ENCODE measurements at places on chromosomes 1 and 21.
A peak's percentile ranks its signal among the peaks of the same experiment; 100 is the strongest.

GRCh38 chr1:219847215-219847855 is 81.0 kb downstream of the SLC30A10 start:
- no peak for DNase-seq

DNA sequence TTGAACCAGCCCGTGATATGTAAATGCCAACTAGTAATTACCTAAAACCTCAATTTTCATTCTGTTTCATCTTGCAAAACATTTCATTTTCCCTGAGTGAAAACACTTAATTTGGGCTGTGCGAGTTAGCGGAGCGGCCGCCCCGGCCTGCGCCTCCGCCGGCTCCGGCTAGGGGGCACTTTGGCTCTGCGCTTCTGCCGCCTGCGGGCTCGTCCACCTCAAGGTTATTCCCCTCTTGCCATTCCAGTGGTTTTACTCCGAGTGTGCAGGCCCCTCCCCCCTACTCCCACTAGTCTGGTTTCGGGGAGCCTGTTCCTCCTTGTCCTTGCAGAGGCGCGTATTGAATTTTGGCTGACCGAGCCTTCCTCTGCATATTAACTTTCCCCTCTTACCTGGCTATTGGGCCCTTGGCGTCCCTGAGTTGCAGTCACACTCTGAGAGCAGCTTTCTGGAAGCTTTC is 55.6 kb downstream of the PEX14 start:
- peak; percentile 86 for DNase-seq

DNA sequence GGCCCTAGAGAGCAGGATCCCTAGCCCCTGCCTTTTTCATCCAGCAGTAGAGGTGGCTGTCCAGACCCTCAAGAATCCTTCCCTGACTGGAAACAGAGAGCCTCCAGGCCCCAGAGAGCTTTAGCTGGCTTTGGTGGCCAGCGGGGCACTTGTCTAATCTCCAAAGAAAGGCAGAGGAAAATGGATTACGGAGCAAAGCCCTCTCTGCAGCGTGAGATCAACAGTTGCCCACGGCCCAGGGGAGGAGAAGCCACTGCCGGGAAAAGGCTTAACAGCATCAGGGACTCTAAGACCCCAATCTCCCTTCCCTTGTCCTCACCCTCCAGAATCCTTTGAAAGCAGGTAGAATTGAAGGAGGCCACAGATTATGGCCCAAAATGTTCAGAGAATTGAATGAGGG is 35.8 kb upstream of the GRIK3 start:
- no peak for DNase-seq

DNA sequence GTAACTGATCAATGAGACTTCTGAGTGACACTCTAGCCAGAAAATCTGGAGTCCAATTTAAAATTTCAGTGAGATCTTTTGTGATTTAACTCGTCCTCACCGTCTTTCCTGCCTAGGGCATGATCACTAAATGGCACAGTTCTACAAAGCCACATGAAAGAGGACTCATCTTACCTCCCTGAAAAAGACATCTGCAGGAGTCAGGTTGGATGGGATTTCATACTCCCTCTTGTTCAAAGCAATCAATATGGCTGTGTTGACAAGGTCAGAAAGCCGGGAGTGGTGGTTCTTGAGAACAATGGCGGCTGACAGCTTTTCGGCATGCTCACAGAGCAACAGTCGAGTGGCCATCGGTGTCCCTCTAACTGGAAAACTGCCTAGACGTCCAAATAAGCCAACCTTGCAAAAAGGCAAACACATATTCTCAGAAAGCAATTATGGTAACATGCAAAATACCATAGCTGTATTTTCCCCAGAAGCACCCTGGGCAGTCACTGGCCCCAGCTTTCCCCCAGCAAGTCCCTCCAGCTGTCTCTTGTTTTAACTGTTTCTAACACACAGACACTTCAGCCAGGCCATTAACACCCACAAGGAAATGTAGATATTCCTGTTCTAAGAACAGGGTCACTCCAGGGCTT is 36.6 kb upstream of the ACTA1 start:
- no peak for DNase-seq

DNA sequence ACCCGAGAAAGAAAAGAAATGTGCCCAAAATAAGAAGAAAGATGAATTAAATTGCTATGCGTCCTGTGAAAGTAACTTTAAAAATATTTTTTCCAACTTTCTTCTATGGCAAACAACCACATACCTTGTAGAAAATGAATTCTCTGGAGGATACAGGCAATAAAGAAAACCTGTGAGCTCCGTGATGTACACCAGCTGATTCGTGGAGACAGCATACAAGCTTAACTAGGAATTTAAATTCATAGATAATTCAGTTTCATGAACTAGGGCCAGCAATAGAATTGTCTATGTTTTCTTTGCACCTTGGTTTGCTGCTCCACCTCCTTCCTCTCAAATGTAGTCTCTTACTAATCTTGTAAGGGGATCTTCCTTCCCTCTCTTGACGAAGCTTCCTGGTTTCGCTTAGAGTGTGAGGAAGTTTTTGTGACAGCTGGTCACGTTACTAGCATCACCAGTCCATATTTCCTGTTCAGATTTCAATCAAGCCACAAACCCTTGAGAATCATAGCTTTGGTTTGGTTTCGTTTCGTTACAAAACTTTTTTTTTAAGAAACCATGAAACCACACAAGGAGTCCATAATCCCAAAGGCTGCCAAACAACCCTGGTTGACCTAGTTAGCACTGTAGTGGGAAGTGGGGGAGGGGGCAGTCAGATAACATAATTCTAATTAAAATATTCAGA is 35.8 kb downstream of the GREM2 start:
- peak; percentile 17 for DNase-seq

DNA sequence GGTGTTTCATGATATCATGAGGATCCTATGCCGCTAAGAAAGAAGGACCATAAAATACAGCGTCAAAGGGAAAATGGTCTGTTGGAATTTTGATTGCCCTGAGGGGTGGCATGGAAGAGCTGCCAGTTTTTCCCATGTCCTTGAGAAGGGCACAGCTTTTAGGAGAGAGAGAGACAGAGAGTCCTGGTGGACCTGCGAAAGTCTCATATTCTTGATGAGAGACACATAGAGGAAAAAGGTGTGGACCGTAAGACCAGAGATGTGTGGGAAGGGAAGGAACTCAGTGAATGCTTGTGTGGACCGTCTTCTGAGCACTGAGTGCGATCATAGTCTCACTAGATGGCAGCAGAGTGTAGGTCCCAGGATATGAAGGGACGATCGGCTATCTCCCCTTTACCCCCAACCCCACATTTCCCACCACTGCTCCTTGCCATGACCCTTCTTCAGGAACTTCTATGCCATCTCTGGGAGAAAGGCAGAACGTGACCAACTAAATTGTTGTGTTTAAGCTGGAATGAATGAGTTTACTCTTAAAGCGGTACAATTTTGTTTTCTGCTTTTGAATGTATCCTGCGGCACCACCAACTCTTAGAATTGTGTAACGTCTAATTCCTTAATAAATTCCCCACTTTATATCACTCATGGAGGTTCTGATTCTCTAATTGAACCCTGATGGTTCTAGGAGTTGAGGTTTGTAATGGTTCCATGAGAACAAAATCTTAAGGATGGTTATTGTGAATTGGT is 117.7 kb downstream of the CTH start:
- no peak for DNase-seq

GRCh38 chr1:153598309-153599172 is 14.4 kb downstream of the S100A16 start:
- no peak for DNase-seq

DNA sequence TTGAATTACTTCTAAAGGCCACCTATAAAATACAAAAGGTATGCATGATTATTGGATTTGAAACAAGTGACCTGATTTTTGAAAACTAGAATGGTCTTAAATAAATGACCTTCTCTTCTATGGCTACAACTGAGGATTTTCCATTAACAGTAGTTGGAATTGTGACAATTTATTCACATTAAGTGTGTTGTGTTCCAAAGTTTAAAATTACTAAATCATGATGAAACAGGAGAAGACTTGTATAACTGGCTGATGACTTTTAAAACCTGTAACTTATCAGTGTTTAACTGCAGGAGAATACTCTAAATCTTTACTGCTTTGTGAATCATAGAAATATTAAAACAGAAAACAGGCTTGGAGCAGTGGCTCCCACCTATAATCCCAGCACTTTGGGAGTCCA is 4.6 kb downstream of the KCNT2 start:
- no peak for DNase-seq

GRCh38 chr1:193590102-193590501 is 403.7 kb upstream of the B3GALT2 start:
- no peak for DNase-seq

- DNase-seq = no peak
Observed at GRCh38 chr21:26210614-26211013, 40.0 kb upstream of the APP start.

- no peak for DNase-seq
Observed at GRCh38 chr1:205356440-205357139, at the start of gene KLHDC8A. TSS of gene KLHDC8A (minus strand) at chr1:205356922. CDS start at chr1:205343604, 13,318 bp downstream.

DNA sequence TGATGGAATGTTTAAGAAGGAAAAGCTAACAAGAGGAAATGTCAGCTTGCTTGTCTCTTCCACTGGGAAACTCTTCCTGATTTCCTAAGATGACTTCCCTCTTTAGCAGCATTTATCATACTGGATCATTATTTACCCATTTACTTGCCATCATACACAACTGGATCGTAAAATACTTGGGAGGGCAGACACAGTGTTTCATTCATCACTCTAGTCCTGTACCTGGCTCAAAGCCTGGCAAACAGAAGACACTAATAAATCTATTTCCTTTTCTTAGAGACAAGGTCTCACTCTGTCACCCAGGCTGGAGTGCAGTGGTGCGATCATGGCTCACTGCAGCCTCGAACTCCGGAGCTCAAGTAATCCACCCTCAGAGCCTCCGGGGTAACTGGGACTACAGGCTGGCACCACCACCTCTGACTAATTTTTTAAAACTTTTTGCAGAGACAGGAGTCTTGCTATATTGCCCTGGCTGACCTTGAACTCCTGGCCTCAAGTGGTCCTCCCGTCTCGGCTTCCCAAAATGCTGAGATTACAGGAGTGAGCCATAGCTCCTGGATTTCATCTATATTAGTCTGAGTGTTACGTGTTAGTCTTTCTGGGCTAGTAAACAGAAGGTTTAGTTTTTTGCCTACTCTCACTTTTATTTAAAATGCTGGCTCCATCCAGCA is 574.6 kb downstream of the SMYD3 start:
- no peak for DNase-seq

GRCh38 chr21:44337941-44338895 is 972 bp downstream of the CFAP410 start:
- peak; percentile 73 for DNase-seq

GRCh38 chr1:107647012-107647411 is 318.0 kb downstream of the VAV3 start:
- no peak for DNase-seq

DNA sequence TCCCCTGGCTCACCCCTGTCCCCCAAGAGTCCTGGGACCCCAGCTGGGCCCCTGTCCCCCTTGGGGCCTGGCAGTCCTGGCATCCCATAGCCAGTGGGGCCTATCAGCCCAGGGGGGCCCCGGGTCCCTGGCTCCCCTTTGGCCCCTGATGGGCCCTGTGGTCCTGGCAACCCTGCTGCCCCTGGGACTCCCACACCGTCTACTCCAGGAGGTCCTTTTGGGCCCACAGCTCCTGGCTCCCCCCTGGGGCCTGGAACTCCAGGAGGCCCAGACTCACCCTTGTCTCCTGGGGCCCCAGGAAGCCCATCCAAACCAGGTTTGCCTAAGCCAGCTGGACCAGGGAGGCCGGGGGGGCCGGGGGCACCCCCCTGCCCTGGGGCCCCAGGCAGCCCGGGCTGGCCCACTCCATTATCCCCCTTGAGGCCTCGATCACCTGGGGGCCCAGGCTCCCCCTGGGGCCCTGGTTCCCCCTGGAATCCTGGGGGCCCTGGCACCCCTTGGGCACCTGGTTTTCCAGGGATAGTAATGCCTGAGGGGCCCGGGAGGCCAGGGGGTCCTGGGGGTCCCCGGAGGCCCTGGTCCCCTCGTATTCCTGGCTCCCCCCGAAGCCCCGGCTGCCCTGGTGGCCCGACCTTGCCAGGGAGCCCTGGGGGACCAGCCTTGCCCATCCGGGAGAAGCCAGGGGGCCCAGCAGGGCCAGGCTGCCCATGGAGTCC is 10.1 kb downstream of the ADPRS start:
- DNase-seq = no peak

DNA sequence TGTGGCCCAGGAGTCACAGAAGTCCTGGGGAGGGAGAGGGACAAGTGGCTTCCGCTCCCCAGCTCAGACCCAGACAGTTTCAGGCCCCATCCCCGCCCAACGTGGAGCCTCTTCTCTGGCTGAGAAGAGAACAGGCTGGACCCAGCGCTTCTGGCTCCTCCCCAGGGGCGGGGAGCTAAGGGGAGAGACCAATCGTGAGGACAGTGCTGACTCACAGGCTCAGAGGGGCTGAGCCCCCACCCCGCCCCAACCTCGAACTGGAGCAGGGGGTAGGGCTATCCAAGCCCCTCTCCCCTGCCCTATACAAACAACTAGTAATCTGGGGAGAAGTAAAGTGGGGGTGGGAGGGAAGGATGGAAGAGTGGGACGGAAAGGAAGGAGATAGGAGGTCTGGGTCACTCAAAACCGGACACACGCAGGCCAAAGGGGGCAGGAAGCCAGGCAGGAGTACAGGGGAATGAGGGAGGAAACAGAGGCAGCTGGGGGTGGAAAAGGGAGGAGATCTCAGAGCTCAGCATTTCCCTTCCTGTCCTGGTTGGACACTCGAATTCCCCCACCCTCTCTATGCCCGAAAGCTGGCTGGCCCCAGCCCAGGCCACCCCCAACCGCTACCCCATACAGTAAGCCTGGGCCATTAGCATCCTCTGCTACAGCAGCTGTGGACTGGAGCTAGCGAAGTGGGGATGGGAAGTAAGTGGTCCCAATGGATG is at the start of gene SHC1:
TSS of gene SHC1 (minus strand) at position 117 of the 710 bp plus-strand sequence. CDS start 221 bp downstream, outside the sequence.
- peak; percentile 93 for DNase-seq

GRCh38 chr1:87763483-87763882 is 434.8 kb downstream of the LMO4 start:
- no peak for DNase-seq

DNA sequence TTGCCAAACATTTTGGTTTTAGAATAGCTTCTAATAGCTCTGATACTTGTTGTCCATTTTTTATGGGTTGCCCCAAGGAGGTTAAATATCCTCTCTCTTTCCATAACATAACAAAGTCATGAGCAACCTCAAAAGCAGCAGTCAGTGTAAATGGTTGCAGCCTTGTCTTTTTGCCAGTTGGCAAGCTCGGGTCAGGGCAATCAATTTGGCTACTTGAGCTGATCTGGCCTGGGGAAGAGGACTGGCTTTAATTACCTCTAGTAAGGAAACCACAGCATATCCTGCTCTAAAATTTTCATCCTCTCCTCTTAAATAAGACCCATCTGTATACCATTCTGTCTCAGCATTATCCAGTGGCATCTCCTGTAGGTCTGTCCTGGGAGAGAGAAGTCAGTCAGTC is 21.2 kb upstream of the FMO4 start:
- DNase-seq = no peak

GRCh38 chr1:48236716-48237470 is 14.4 kb downstream of the SLC5A9 start:
- DNase-seq = peak; percentile 25

DNA sequence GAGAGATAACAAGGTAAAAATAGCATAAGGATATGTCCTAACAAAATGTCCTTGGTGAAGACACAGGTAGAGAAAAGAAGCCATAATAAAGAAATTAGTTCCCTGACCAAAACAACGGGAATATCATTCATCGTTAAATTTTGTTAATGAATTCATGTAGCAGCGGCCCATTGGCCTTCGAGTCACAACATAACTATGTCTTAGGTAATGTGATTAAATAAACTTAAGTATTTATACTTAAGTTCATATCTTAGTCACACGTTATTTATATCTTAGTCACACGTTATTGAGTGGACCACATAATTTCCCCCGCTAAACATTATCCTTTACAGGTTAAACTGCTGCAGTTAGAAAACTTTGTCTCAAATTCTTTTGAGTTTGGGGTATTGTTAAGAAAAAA is 1.2 kb downstream of the NEXN start:
- DNase-seq = no peak

- DNase-seq = no peak
Observed at GRCh38 chr1:58135821-58136321, 410.7 kb downstream of the OMA1 start.
